Calu3 (cell line): ENCODE measurements at places on chromosomes 5 and 9. TPM values are rescaled to one million over a fixed set of nuclear protein-coding genes. Genes with fewer than 3 reads are reported as not detected.

GRCh38 chr9:98742325-98743280 is 33.9 kb upstream of the GABBR2 start:
- DNase-seq: no peak

DNA sequence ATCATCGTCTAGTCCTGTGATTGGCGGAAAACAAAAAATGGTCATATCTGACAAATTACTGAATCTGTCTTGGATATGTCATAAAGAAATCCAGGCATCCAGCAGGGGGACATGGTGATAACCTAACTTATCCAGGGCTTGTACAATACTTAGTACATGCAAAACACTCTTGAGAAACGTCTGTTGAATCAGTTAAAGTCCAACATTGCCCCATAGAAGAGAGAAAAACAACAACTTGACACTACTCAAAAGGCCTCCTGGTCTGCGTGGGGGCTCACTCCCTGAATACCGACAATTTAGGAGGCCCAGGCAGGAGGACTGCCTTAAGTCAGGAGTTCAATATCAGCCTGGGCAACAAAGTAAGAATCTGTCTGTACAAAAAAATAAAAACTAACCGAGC is 217.5 kb downstream of the DCP2 start:
- no peak for DNase-seq

DNA sequence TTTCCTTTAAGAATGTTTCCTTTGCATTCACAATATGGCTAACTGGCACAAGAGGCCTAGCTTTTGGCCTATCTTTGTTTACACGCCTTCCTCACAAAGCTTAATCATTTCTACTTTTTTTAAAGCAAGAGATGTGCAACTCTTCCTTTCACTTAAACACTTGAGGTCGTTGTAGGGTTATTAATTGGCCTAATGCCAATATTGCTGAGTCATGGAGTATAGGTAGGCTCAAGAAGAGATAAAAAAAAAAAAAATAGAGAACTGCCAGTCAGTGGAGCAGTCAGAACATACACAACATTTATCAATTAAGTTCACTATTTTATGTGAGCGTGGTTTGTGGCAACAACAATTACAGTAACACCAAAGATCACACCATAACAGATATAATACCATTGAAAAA is 5.9 kb downstream of the FKBP15 start:
- no peak for DNase-seq

DNA sequence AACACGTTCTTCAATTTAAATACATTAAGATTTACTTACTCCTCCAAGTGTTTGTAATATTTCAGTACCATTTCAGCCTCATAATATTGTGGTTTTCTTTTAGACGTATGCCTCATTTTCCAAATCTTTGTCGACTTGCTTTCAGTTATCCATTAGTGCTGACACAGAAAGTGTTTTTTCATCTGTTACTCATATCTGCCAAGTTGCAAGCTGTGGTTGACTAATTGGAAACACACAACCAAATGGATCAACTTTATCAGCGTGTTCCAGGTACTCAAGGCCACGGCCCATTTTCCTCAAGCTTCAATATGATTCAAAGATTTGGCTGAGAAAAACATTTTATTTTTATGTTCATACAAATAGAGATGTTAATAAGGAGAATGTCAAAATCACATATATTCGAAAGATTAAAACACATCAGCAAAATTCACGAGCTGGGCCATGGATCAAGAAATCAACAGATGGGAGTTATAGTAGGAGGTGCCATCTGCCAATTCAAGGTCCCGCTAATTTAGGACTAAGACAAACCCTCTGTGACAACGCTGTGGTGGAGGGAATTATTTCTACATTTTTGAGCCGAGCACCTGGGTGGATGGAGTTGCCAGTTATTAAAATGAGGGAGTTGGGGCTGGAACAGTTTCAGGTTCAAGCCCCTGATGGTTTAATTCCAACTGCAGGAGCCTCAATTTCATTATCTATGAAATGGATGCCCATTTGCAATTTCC is 27.2 kb upstream of the CCNJL start:
- DNase-seq: no peak

- no peak for DNase-seq
Measured at GRCh38 chr5:59317023-59317773, 576.3 kb downstream of the PDE4D start.

- no peak for DNase-seq
Measured at GRCh38 chr5:127976525-127976924, 107.0 kb upstream of the SLC12A2 start.

DNA sequence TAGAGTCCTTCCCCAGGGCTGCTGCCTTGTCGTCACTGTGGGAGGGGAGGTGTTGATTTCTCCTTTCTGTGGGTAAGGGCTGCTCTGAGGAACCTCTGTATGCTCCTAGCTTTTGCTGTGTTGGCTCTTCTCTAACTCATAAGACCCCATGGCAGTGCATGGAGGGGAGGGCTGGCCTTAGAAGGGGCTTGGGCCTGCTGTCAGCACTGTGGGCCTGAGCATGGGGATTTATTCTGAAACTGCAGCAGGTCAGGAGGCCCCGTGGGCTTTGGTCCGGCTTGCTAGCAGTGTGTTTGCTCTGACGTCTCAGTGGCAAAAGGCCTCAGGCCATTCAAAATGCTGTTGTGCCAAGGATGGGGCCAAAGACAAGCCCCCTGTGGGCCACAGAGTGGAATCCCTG is 6.8 kb downstream of the FGF18 start:
- DNase-seq: no peak

GRCh38 chr5:168752416-168753190 is 173.4 kb upstream of the PANK3 start:
- no peak for DNase-seq

- no peak for DNase-seq
Measured at GRCh38 chr5:89011778-89012711, 129.1 kb upstream of the MEF2C start.

- no peak for DNase-seq
Measured at GRCh38 chr9:31740705-31741104, 643.7 kb upstream of the ACO1 start.

DNA sequence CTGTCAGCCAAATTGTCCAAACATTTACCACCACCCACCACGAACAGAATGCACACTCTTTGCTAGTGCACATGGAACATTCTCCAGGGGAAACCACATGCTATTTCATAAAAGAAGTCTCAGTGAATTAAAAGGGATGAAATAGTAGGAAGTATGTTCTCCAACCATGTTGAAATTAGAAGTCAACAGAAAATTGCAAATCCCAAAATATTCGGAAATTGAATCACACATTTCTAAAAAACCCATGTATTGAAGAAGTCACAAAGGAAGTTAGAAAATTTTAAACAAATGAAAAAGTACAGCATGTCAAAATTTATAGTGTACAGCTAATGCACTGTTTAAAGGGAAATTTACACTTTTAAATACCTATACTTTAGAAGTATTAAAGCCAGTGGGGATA is 50.8 kb downstream of the TGFBR1 start:
- DNase-seq: no peak

DNA sequence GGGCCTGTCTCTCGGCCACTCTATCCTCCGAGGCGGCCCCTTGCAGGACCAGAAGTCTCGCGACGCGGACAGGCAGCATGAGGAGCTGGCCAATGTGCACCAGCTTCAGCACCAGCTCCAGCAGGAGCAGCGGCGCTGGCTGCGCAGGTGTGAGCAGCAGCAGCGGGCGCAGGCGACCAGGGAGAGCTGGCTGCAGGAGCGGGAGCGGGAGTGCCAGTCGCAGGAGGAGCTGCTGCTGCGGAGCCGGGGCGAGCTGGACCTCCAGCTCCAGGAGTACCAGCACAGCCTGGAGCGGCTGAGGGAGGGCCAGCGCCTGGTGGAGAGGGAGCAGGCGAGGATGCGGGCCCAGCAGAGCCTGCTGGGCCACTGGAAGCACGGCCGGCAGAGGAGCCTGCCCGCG is 283.5 kb downstream of the ARHGEF28 start:
- DNase-seq: no peak

The CARD6 gene
- 5.9 and 8.2 TPM in 2 replicates for total RNA-seq

The ANXA2R gene
- 8.0 and 9.4 TPM in 2 replicates for total RNA-seq

The POC5 gene
- total RNA-seq: 20.9 and 23.1 TPM in 2 replicates

The MYO10 gene
- 69.6 and 101 TPM in 2 replicates for total RNA-seq

The FOXD1 gene
- 6.4 and 7.8 TPM in 2 replicates for total RNA-seq
